ENCODE measurements at places on chromosomes 4 and X.
A peak's percentile ranks its signal among the peaks of the same experiment; 100 is the strongest.

DNA sequence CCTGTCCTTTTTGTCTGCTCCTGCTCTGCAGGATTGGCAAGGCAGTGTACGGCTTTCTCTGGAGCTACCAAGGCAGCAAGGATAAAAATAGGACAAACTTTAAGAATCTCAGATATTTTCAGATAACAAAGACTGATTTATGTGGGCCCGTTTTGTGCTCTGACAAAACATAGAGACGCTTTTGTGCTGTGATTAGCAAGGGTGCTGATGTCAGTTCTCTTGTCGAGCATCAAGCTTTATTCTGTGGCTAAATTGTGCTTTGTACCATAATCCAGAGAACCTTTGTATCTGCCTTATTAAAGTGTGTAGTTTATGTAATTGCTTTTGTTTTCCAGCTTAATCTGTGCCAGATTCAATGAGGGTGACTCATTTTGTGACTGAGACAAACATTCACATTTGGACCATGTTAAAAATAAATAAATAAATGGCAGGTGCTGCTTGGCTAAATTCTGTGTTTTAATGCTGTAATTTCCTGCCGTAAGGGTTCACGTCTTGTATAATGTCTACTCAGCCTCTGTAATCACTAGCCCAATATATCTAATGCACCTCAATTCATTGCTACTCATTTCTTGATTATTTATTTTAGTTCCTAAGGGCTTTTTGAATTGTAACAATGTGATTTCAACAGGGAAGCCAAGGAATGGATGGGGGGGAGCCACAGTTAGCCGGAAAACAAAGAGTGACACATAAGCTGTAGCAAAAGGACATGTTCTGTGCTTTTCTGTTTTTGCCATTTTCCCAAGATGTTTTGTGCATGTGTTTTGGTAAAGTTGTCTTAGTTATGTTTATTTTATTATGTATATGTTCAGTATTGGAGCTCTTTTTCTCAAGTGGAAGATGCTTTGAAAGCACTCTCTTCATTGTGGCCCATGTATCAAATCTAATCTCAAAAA lies 75.1 kb downstream of the GAB1 start:
- DNase-seq = no peak

GRCh38 chr4:126051689-126052424 lies 737.1 kb downstream of the FAT4 start:
- no peak for DNase-seq

DNA sequence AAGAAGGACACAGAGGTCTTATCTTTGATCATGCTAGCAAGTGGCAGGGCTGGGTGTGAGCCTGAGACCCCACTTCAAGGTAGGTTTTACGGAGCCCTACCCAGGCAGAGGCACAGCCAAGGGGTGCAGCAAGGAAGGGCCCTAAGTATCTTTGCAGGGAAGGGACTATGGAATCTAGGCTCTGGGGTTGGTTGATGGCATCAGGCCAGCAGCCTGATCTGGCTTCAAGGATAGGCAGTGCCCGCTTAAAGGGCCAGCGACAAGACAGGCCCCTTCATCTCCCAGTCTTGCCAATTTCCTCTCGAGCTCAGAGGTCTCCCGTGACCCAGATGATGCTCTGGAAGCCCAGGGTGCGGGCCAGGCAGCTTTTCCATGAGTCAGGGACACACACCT lies 5.8 kb downstream of the ABLIM2 start:
- no peak for DNase-seq

DNA sequence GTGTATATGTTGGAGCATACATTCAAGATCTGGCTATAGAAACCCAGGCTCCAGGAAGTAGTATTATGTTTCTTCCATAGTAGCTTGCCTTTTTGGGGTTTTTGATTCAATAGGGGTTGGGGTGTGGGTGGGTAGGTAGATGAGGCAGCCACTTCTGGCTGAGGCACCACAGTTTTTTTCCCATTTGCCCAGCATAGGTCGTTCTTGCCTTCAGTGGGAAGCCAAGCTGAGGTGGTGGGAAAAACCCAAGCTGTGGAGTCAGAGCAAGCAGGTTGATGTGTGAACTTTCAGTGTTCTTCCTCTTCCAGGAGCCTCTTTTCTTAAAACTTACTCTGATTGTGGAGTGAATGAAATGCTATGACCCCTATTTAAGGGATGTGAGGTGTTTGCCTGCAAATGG lies 67.0 kb upstream of the RPS6KA3 start:
- DNase-seq = peak; percentile 7

DNA sequence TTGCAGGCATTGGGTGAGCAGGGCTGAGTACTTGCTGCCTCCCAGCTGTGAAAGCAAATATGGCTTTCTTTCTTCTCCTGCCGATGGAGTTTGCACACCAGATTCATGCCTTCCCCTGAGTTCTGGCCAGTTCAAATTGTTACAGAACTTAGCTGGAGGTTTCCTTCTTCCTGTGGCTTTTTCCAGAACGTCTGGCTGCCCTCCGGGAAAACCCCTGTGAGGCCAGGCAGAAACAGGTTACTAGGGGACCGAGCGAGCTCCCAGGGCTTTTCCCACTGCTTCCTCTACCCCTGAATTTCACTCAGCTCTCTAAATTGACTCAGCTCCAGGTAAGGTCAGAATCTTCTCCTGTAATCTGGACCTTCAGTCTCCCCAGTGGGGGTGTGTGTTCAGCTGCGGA lies 482.4 kb downstream of the C4orf33 start:
- DNase-seq = no peak

- DNase-seq = no peak
Observed at GRCh38 chr4:75654905-75655304, 18.3 kb downstream of the G3BP2 start.

- no peak for DNase-seq
Observed at GRCh38 chrX:46864606-46865005, 27.8 kb downstream of the RP2 start.

- DNase-seq = no peak
Observed at GRCh38 chr4:82104578-82104977, 269.2 kb downstream of the HNRNPD start.

GRCh38 chr4:129080129-129080528 lies 13.2 kb downstream of the SCLT1 start:
- no peak for DNase-seq

- no peak for DNase-seq
Observed at GRCh38 chrX:21174439-21174838, 199.8 kb upstream of the CNKSR2 start.

- DNase-seq = no peak
Observed at GRCh38 chrX:77293331-77293995, 153.7 kb upstream of the FGF16 start.

DNA sequence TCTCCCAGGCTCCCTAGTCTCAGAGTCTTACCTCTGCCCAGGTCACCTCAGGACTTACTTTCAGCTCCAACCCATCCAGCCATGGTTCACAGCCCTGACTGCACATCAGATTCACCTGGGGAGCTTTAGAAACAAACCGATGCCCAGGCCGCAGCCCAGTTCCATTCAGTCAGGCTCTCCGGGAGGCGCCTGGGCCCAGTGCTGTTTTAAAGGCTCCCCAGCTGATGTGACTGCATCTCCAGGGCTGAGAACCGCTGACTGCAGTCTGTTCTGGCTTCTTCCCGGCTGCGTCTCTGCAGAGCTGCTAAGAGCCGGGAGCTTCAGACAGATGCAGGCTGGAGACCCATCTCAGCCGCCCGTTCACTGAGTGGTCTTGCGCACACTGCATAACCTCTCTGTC lies 44.4 kb upstream of the LGI2 start:
- no peak for DNase-seq
